ENCODE measurements at places on chromosomes 11 and 22.

- no peak for DNase-seq
These were observed 63.7 kb upstream of the CYP2D6 start for GRCh38 chr22:42194104-42194851.

DNA sequence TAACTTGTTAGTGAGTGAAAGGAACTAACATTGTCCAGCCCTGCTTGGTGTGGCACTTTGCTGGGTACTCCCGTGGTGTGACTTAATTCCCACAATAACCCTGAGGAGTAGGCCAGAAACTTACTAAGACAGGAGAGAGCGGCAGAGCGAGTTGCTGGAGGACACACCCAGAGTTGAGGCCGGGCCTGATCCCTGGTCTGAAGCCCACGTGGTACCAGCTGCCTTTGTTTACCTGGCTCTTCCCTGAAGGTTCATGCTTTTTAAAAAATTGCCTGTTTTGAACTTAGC, 594 bp downstream of the MPST start:
- peak; percentile 67 for DNase-seq

DNA sequence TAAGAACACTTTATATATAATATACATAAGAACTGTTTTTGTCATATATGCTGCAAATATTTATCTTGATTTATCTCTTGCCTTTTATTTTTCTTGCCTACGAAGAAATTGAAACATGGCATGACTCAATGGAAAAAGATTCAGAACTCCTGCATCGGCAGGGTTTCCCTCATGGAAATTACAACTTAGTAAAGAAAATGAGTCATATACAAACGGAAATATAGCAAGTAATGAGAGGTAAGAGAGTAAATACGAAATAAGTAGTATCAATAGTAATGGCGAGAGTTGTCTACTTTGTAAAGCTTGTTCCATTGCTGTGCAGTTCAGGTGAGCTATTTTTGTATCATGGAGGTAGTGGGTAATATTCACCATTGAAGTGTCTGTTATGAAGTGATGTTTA, 350.4 kb downstream of the DDX10 start:
- no peak for DNase-seq

DNA sequence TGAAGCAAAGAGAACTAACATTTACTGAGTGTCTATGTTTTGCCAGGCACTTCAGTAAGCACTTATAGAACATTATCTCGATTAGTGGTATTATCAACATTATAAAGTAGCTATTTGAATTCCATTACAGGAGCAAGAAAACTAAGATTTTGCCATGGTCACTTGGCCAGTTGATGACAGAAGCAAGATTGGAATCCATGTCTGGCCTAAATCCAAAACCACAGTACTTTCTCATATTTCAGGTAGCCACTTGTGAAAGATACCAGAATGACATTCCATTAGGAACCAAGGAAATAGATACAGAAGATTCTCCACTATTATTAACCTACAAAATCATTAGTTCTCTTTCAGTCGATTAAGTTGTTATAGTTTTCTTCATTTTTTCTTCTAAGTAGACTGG, 691.0 kb upstream of the API5 start:
- DNase-seq, result no peak

GRCh38 chr11:64428693-64429092, 69.7 kb downstream of the RPS6KA4 start:
- no peak for DNase-seq

DNA sequence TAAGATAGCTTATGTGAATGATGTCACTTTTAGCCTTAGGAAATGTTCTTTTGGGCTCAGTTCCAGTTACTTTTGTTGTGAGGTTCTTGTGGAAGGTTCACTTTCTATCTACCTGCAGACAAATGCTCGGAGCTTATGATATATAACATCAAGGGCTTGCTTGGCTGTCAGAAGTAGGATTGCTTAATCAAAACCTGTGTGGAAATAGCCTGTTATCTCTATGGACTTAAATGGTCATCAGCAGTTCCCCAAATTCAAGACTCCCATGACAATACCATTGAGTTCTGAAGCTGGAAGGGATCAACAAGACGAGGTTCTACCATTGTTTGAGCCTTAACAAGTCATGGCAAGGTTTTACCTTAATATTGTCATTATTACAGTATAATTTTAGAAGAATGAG, 43.8 kb downstream of the FLI1 start:
- no peak for DNase-seq

GRCh38 chr22:41123151-41123550, 30.8 kb downstream of the EP300 start:
- no peak for DNase-seq

- no peak for DNase-seq
These were observed 39.7 kb downstream of the FLI1 start for GRCh38 chr11:128733440-128734102.

DNA sequence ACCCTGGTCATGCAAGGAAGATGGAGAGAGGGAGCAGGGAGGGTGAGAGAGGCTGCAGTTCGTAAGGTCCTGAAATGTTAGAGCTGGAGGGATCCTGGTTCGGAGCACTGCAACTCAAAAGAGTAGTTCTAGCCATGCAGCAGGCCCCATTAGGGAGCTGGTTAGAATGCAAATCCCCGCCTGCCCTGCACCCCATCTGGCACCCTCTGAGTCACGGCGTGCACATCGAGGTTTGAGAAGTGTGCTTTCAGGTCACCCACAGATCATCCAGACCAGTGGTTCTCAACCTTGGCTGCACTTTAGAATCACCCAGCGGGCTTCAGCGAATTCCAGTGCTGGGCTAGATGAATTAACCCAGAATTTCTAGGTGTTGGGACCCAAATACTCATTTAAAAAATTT, 48.2 kb downstream of the ST3GAL4 start:
- no peak for DNase-seq

- DNase-seq, result no peak
These were observed 40.8 kb upstream of the ST14 start for GRCh38 chr11:130118636-130119387.

DNA sequence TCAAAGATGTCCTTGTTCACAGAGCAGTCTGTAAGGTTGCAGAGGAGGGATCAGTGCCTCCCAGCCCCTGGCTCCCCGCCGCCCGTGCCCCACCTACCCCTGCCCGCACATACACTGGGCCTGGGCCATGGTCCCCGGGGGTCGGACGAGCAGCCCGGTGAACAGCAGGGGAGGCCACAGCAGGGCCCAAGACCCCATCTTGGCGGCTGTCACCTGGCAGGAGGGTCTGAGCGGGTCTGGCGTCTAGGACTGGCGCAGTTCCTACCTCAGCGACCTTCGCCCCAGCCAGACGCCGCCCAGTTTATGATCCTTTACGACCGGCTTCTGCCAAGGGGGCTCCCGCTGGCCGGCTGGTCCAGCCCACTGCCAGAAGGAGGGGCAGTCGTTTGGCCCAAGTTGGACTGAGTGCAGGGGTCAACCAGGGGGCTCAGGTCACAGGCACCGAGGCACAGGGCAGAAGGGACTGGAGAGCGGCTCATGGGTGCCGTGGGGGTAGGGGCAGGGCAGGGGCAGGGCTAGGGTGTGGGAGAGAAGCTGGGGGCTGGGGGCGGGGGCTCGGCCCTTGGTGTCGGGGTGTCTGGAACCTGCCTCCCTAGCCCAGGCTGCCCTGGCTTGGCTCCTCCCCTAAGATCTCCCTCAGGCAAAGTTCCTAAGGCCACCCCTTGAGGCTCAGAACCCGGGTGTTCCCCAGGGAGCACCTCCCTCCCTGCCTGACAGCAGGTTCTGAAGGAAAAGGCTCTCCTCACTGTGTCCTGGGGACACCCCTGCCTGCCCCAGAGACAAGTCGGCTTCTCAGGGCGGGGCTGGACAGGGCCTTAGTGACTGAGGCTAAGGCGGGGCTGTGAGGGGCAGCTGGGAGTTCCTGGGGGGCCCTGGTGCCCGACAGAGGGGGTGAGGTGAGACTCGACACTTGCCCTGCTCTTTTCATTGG, at the start of gene CDHR5:
TSS of gene CDHR5 (minus strand) at position 251 of the 931 bp plus-strand sequence. CDS start at position 198, 53 bp downstream.
- no peak for DNase-seq

- no peak for DNase-seq
These were observed 23.7 kb downstream of the JAML start for GRCh38 chr11:118200901-118201680.

GRCh38 chr11:125348141-125348651, 147.9 kb downstream of the FEZ1 start:
- DNase-seq, result no peak

- no peak for DNase-seq
These were observed 57.4 kb upstream of the ARHGAP42 start for GRCh38 chr11:100629671-100630070.

GRCh38 chr11:46315783-46316563, 31.3 kb upstream of the DGKZ start:
- no peak for DNase-seq

DNA sequence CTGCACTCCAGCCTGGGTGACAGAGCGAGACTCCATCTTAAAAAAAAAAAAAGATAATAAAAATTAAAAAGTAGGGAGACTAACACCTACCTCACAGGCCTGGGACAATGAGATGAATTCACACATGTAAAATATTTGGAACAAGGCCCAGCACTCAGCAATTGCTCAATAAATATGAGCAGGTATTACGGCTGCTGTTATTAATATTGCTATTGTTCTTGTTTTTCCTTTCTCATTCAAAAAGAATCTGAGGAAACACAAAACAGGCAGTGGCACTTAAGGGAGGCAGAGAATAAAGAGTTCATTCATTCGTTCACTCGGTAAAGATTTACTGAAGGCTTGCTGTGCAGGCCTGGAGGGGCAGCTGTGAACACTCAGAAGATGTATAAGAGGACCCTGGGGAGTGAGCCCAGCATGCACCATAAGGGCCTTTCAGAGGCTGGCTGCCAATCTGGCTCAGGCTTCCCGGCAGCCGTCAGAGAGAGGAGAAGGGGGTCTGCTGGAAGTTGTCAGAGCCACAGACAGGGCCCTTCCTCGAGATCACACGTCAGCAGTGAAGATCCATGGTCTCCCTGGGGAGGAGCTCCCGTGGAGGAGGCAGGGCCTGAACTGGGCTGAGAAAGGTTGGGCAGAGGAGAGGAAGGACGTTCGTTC, 51.6 kb upstream of the TCF20 start:
- no peak for DNase-seq

GRCh38 chr22:43991316-43992020, 32.6 kb upstream of the PARVB start:
- no peak for DNase-seq

- no peak for DNase-seq
These were observed 495 bp downstream of the GPR137 start for GRCh38 chr11:64285885-64286800.

GRCh38 chr22:39580006-39580441, 9.5 kb downstream of the CACNA1I start:
- no peak for DNase-seq

DNA sequence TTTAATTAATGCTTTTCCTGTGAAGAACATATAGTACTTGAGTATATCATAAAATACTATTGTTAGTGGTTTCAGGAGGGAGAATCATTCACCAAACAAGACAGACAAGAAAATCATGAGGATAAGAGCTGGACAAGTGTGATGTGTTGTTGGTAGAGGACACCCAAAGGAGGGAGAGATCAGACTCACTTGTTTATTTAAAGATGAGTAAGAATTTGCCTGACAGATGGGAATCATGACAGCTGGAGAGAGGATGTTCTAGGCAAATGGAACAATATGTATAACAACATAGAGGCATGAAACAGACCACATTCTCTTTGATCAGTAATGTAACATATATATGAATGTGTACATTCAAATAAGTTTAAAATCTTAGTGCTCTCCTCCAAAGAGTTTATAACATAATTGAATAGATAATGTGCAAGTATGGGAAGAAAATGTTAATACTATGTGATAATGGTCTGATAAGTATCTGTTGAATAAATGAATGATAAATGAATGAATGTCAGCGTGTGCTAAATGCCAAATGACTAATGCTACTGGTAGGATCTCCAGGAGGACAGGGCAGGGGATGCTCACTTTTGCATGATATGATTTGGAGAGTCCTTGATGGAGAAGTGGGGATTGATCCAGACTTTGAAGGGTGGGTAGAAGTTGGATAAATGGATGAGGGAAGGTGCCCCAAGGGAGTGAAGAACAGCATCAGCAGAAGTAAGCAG, 228.9 kb upstream of the SORL1-AS1 start:
- no peak for DNase-seq

- no peak for DNase-seq
These were observed 8.3 kb downstream of the OSBPL5 start for GRCh38 chr11:3156661-3157311.

DNA sequence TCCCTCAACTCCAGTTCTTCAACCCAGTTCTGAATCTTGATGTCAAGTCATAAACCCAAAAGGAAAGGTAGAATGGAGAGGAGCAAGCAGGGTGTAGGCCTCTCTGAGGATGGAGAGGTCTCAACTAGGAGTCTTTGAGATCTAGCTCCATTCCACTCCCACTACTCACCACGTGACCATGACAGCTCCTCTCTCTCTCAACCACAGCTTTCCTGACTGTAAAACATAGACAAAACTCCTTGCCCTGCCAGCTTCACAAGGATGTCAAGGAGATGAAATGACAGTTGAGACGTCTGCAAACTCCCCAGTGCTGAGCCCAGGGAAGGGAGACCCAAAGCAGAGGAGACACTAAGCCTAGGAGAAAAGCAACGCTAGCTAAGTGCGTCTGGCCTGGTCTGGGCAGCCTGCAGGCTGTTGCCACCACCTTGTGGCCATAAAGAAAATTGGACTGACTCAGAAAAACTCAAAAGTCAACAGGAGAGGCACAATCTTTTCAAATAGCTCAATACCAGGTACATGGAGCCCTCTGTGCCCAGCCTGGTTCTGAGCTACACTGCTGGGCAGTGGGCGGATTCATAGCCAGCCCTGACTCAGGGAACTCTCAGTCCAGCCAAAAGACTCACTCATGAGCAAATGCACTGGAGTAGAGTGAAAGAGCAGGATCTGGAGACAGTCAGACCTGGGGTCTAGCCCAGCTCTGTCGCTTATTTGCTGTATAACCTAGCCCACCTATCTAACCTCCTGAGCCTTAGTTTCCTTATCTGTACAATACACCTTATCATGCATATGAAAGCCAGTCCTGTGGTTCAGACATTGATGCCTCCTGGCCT, 3.4 kb downstream of the CLPB start:
- peak; percentile 82 for DNase-seq

- DNase-seq, result no peak
These were observed 203.4 kb downstream of the CADM1 start for GRCh38 chr11:115300660-115301428.

DNA sequence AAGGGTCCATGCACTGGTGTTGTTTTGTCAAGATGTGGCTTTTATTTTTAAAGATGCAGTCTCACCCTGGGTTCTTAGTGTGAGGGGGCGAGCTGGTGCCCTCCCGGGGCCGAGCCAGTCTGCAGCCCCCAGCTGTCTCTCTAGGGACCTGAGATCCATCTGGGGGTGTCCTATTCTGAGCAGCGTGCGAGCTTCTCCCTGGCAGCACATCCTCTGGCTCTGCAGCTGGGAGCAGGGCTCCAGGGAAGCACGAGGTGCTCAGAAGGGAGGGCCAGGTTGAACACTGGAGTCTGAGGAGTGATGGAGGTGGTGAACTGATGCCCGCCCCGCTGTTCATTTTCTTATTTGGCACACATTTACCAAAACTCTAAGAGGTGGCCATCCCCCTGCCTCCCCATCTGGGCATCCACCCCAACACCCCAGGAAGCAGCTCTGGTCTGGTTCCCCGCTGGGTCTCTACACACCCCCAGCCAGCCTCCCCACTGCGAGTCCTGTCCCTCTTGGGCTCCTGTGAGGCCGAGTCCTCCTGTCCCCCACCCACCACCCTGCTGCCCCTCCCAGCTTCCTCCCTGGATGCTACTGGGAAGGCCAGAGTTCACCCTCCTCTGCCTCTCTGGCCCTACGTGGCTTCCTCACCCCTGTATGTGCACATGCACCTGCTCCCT, 956.4 kb downstream of the BRD1 start:
- no peak for DNase-seq

All from GM03348 (cell line).